ENCODE measurements at places on chromosomes 13 and 19.

DNA sequence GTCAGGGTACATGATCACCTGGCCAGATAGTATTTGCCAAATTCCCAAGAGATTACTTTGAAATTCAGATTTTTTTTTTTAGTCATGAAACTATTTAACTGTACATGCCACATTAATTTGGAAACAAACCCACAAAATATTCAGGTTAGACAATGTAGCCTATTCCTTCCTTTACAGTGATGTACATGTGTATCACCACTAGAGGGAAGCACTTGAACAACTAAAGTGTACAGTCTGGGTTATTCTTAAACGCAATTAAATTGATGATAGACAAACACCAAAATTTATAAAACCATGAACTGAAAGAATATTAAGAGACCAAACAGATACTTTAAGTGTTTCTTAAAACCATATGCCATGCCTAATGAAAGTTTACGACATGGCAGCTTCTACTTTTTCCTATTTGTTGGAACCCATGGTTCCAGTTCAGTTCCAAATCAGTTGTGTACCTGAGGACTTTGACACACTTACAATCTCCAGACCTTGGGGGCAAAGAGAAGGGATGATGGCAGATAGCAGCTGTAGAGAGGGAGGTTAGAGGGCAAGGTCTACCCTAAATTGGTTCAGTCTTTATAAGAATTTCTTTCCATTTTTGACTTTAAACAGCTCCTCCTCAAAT is 52.8 kb downstream of the TNFSF13B start:
- DNase-seq = peak; percentile 69

GRCh38 chr13:28606466-28606865 is 52.5 kb upstream of the POMP start:
- DNase-seq = no peak

DNA sequence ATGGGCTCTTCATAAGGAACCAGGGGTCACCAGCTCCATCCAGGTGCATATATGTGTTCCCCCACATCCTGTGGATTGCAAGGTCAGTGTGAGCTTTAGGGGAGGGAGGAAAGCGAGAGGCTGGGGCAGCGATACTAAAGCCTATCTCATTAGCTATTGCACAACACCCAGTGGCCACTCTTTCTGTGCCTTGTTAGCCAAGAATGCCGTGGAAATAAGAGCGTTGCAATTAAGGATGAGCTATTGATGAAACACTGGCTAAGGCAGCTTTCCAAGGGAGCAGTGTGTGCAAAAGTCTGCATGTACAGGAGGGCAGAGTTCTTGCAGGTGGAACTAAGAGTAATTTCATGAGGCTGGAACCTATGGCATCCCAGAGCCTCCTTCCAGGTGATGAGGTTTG is 17.6 kb downstream of the TNFSF11 start:
- no peak for DNase-seq

- DNase-seq = no peak
These were observed 256.3 kb downstream of the B3GLCT start for GRCh38 chr13:31456056-31456455.

DNA sequence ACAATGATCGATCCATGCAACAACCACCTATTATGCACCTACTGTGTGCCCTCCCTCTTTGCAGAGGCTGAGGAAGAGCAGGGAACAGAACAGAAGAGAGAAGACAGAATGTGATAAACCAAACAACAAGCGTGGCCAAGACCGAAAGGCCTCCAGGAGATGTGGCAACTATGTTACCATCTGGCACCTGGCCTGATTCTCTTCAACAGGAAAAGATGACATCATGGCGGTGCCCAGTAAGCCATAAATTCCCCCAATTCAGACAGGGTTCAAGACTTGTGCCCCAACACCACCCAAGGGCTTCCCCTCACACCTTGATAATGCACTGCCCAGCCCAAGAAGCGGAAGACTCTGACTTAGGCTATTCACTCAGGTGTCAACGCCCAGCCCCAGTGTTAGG is 44.3 kb downstream of the SLC7A1 start:
- no peak for DNase-seq

DNA sequence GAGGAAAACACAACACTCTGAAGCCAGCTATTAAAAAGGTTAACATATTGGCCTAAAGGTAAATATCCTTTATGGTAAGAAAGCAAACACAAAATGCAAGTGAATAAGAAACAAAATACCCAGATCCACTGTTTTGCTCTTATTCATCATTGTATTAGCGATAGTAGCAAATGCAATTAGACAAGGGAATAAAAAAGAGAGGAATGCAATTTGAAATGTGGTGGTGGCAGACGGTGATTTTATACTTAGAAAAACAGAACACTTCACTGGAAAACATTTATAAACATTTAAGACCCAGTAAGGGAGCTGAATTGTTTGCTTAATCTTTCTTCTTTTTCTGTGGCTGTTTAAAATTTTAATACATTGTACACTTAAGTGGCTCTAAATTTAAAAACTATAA is 17.2 kb upstream of the CYP4F2 start:
- no peak for DNase-seq

- no peak for DNase-seq
These were observed 61.5 kb upstream of the ZNF536 start for GRCh38 chr19:30310602-30311263.

GRCh38 chr13:49296659-49297058 is 48.9 kb downstream of the CDADC1 start:
- DNase-seq = no peak

- DNase-seq = no peak
These were observed 680 bp downstream of the LIG4 start for GRCh38 chr13:108214441-108215271.

DNA sequence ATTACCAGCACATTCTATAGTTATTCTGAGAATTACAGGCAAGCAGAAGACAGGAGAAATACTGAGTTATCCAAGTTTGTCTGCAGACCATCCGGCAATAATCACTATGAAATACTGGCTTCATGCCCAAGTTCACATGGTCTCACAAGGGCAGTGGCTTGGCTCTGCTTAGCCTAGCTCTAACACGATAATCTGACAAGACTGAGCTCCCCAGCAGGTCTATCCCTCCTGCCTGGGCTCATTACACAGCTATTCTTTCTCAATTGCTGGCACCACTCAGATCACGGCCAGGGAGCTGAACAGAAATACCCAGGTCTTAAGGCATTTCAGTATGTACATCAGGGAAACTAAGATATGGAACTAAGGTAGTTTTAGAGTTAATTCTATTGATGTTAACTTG is 361.6 kb upstream of the PCDH20 start:
- no peak for DNase-seq

- no peak for DNase-seq
These were observed 213.5 kb upstream of the IRS2 start for GRCh38 chr13:109999659-110000533.

DNA sequence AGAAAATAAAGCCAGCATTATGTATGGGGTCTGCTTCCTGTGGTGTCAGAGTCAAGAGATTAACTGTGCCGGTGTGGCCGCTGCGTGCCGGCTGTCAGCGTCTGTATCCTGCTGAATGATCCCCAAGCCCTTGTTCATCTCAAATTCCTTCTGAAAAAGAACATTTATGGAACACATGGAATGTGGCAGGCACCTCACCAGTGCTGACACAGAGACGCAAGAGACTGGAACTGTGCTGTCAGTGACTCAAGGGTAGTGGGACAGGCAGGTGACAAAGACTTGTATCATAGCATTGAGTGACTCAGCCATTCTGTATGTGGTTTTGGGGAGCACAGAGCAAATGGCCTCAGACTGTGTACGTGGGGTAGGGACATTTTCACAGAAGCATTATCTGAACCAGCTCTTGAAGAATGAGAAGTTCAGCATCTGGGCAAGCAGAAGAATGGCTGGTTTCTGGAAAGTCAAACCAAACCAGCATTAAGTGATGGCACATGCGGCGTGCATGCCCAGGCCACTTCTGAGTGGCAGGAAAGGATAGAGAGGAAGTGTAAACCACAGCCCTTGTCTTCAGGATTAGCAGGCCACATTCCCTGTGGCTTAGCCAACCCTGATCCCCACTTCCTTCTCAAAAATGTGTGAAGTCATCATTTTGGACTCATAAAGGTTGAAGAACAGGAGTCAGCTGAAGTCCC is 54.0 kb upstream of the IRS2 start:
- no peak for DNase-seq

GRCh38 chr19:47518139-47518538 is 3.3 kb upstream of the NAPA start:
- DNase-seq = no peak

DNA sequence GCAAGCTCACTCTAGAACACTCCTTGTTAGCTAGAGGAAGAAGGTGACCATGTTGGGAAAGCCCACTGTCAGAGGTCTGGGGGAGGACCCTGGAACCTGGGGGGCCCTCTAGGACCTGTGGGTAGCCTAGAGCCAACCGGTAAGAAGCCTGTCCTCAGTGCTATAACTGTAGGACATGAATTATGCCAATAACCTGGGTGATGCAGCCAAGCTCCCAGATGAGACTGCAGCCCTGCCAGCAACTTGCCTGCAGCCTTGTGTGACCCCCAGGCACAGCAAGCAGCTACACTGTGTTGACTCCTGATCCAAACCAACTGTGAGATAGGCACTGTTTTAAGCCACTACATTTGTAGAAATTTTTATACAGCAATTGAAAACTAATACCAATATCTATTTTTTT is 122.3 kb downstream of the MIPEP start:
- no peak for DNase-seq

DNA sequence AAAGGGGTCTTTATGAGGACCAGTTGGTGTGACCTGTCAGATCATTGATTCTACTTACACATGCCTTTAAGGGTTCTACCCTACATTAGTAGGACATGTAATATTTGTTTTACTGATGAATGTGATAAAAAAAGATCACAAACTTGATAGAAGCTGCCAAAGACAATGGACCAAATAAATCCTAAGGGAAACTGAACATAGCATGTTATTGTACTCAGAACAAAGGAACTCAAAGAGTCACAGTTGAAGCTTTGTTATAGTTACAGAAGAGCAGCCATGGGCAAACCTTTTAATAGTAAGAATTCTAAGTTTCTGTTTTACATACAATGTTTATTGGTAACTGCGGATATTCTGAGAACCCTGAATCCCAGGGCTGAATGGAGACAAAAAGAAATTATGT is 780.1 kb downstream of the SLITRK6 start:
- DNase-seq = no peak

DNA sequence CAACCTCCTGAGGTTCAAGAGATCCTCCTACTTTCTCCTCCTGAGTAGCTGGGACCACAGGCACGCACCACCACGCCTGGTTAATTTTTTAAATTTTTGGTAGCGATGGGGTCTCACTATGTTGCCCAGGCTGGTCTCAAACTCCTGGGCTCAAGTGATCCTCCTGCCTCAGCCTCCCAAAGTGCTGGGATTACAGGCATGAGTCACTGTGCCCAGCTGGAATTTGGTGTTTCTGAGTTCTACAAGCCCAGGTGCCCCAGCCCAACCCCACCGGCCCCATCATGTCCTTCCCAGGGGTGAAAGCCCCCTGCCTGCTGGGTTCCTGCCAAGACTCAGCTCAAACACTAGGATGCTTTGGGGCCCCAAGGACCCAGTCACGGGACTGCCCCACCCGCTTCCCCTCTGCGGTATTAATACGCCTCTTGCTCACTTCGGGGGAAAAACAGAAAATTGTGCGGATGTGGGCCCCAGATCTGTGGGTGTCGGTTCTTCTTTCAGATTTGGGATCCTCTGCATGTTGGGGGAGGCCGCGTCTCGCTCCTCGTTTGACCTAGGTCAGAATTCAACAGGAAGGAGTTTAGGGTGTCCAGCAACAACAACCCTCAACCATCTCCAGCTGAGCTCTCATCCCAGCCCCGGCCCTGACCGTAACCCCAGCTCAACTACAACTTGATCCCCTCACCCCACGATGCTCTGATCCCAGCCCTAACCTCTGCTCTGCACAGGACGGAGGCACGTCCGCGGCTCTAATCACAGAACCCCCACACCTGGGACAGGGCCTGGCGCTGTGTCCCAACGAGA is 3.7 kb upstream of the FCER2 start:
- no peak for DNase-seq
